Uterus (tissue), 4 donors: ENCODE measurements at places on chromosomes 11 and 22. TPM values are rescaled to one million over a fixed set of nuclear protein-coding genes. Genes with fewer than 3 reads are reported as not detected.
A peak's percentile ranks its signal among the peaks of the same experiment; 100 is the strongest.

The OR52H1 gene
- total RNA-seq: not detected

The SLC17A6 gene
- not detected for total RNA-seq

The GRIA4 gene
- not detected for total RNA-seq

The TSPO gene
- total RNA-seq: 73.7 TPM

The CRYBB3 gene
- not detected for total RNA-seq

The RTN4RL2 gene
- not detected for total RNA-seq

The LMO1 gene
- not detected for total RNA-seq

DNA sequence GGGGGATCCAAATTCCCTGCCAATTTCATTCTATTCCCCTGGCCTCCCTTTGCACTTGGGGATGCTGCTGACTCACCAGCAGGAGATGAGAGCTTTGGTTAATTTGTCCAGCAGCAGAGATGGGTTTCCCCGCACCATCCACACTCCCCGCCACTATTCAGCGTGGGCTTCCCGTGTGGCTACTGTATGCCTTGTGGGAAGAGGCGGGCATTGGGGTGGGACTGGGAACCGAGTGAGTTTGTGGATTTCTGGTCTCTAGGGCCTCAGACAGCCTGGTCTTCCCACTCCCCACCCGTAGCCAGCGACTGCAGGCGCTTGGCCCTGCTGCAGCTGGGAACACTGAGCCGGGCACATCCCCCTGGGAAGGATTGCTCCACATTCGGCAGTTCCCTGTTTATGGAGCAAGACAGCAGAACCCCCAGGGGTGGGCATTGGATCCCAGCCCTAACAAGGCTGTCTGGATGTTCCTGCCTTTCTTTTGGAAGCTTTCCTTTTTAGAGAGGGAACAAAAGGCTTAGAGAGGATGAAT, 23.4 kb downstream of the KIAA1671 start:
- peak; percentile 29 for DNase-seq

GRCh38 chr11:117832511-117832910, 8.0 kb upstream of the FXYD2 start:
- DNase-seq: peak; percentile 9

DNA sequence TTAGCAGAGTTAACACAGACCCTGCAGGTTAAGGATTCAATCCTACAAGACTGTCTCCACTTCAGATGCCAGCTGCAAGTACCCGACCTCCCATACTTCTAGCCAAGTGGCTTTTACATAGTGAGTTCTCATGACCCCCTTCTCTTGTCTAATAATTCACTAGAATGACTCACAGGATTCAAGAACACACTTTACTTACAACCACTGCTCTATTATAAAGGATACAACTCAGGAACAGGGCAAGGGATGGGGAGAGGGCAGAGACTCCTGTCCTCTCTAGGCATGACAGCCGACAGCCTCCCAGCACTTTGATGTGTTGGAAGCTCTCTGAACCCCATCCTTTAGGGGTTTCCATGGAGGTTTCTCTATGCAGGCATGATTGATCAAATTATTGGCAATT, 60.0 kb downstream of the MYO18B start:
- DNase-seq: no peak

DNA sequence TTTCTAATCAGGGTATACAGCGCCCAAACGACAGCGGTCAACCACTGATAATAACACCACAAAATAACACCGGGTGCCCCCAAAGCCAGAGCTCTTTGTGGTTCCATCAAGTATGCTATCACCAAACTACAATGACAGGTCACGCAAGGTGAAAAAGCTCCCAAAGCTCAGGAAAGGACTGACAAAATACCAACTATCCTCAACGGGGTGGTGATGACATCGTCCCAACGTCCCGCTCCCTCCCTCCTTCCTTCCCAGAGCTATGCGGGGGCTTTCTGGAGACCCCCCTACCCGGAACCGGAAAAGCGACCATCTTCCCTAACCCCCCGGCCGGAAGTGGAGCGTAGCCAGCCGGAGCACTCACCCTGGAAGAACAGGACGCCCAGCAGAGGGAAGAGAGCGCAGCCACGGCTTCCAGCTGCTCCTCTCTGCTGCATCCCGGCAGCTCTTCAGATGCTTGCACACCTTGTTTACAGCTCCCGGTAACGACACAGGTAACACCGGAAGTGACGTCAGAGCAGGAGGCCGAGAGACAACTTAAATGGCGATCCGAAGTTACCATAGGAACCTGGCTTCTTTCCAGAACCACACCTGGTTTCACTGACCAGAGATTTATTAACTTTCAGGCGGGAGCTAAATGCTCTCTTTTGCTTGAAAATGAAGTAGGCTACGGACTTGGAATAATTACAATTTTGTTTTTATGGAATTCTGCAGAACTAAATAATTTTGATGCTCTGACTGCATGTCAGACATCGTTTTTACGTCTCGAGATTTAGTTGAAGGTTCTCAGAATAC, at the start of gene MPZL3:
TSS of gene MPZL3 (minus strand) at position 508 of the 795 bp plus-strand sequence. CDS start at position 437, 71 bp downstream.
- peak; percentile 73 for DNase-seq

DNA sequence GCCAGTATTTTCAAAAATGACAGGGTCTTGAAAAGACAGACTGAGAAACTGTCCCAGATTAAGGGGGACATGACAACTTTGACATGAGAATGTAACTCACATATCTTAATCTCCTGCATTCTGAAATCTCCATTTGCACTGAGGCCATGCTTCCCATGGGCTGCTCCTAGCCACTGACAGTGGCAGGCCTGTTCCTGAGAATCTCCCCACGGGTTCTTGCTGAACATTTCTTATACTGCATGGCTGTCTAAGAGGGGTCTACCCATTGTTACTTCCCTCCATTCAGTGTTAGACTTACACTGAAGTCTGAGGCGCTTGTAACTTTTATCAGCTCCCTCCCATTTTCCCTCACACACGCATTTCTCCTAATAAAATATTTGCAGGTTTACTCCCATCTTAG, 1.5 kb downstream of the CEP295 start:
- DNase-seq: no peak

DNA sequence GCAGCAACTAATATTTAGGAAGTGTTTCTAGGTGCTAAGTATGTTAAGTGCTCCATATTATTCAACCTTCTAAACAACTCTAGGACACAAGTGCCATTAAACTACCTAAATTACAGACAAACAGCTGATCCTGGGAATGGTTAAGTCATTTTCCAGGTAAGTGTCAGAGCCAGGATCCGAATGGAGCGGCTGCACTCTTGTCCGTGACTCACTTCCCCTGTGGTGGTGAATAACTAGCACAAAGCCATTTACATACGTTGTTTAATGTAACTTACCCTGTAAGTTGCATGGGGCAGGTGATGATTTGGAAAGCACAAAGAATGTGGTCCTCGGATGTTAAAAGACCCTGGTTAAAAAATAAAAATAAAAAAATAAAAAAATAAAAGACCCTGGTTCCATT, 8.8 kb upstream of the PRG2 start:
- no peak for DNase-seq

DNA sequence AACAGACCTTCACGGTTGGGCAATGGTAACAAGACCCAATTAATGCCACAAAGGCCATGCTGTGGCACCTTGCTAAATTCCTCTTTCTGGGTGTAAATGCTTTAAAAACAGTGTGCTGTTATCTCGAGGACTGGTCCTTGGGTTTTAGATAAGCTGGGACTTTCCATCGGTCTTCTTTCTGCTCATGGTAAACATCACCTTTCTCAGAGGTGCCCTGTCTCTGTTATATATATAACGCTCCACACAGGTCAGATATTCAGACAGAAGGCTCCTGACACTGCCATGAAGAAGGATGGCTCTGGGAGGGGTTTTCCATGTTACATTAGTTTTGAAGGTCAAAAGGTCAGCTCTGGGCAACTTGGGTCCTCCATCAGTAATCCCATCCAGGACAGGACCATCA, 151.6 kb downstream of the BBOX1 start:
- no peak for DNase-seq

DNA sequence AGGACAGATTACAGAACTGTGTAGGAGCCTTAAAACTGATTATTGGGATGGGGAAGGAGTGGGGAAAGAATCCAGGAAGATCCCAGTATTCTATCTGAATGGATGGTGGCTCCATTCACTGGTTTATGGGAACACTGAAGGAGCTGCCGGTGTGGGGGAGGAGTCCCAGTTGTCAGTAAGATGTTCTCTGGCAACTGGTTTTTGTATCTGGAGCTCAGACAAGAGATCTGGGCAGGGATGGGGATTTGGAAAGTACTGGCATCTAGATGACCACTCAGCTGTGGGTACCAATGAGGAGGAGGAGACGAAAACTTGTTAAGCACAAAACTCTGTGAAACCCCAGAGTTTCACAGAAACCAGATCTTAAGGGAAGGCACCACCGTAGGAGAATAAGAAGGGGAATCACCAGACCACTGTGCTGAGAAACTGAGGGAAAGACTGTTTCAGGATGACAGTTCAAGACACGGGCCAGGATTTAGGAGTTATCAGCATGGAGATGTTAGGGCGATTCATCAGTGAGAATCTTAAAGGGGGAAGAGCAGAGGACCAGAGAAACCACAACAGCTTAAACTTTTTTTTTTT, 28.1 kb downstream of the LDLRAD3 start:
- DNase-seq: no peak

GRCh38 chr11:111623527-111624030, 21.3 kb downstream of the SIK2 start:
- no peak for DNase-seq

DNA sequence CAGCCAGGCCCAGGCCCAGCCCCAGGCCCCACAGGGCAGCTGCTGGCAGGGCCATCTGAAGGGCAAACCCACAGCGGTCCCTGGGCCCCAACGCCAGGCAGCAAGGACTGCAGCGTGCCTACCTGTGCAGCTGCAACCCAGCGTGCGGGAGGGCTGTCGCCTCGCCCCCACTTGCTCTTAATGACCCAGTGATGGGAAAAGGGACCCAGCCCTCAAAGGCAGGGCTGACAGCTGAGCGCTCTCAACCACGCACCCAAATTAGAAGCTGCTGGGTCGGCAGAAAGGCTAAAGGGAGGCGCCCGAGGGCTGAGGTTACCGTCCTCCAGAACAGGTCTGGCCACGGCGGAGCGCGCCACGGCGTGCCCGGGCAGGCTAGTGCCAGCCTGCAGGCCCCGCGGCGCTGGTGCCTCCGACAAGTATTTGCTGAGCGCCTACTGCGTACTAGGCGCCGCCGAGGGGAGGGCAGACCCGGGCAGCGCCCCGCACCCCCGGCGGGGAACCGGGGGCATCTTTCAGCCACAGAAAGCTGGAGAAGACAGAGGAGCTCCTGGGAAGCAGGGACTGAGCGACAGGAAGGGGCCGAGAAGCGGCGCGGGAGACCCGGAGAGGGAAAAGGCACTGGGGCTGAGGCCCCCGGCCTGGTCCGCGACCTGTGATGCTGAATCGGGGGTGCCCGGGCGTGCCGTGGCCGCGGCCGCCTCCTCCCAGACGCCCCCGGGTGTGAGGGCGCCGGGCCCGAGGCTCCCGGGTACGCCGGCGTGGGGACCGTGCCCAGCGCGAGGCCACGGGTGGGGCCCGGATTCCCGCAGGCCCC, 773 bp downstream of the HRAS start:
- DNase-seq: peak; percentile 35

GRCh38 chr22:23750714-23751440, at the start of gene ZNF70:
TSS of gene ZNF70 (minus strand) at chr22:23751112. CDS start at chr22:23745140, 5,972 bp downstream.
- peak; percentile 84 for DNase-seq
